Stimulated activated naive B cell treated with anti-CD40 and anti-IgM and Interleukin-4, amounts not matched to agents 10 μg/mL and 1 μg/mL and 100 μg/mL, for 72 hours (primary cell): ENCODE measurements at places on chromosomes 1 and 21.
A peak's percentile ranks its signal among the peaks of the same experiment; 100 is the strongest.

- no peak for DNase-seq
These were observed 269.2 kb upstream of the NRIP1 start for GRCh38 chr21:15333951-15334350.

- DNase-seq: no peak
These were observed 51.9 kb upstream of the GJA8 start for GRCh38 chr1:147850737-147851136.

- DNase-seq: peak; percentile 43
These were observed 546 bp downstream of the POU2F1 start for GRCh38 chr1:167221126-167221737.

DNA sequence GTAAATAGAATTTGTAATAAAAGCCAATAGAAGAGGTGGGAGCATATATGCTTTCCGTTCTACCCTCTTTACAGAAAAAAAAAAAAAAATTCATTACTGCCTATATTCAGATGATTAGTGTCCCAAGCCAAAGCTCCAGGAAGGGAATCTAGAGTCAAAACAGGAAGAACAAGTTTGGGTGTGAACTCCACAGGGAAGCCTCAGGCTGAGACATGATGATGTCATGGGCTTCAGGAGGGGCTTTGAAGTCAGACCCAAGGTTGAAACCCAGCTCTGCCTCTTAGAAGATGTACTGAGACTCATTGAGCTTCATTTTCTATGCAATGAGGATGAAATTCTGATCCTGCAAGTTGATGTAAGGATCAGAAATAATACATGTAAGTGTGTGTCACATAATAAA lies 250.0 kb upstream of the ADGRL2 start:
- no peak for DNase-seq

GRCh38 chr1:116148967-116149366 lies 37.8 kb downstream of the MAB21L3 start:
- DNase-seq: no peak

GRCh38 chr1:242836423-242836822 lies 311.9 kb upstream of the PLD5 start:
- no peak for DNase-seq

GRCh38 chr1:173191011-173191705 lies 16.0 kb downstream of the TNFSF4 start:
- DNase-seq: no peak

DNA sequence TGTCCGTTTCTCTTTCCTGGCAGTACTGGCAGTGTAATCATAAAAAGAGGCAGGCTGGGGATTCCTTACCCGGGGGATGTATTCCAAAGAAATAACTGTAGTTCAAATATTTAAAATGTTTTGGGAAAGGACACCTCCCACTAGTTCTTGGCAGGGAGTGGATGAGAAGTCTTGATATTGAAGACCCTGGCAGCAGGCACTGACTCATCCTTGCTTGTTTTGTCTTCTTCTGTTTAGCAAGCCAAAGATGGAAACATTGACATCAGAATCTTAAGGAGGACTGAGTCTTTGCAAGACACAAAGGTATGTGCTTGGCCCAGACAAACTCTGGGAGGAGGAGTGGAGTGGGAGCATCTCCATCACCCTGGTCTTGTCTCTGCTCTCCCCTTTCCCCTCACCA lies 639 bp downstream of the IL20 start:
- no peak for DNase-seq

DNA sequence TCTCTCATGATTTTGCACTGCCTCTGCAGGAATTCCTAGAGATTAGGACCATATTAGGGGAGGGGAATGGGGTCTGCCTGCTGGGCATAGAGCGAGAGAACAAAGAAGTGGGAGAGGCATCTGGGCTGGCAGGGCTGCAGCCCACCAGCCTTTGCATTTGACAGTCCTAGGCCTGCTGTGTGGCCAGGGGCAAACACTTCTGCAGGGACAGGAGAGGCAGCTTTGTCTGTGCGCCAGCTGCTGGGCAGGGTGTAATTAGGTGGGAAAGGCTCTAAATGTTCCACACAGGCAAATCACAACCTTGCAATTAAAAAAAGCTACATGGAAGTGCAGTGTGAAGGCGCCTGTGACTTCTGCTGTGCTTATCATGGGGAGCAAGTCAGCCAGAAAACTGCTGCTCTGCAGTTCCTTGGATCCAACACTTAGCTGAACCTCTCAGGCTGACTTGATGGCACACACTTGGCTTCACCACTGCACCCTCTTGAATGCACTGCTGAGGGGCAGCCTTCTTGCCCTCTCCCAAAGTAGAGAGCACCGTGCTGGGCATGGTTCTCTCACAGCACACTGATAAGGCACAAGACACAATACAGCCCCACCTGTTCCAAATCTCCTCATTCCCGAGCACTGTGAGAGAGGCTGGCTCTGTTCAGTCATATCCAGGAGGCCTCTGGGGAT lies 73.6 kb upstream of the TLR5 start:
- DNase-seq: no peak

GRCh38 chr1:36207339-36207738 lies 16.9 kb upstream of the THRAP3 start:
- DNase-seq: no peak

GRCh38 chr1:40640314-40641076 lies 25.0 kb downstream of the RIMS3 start:
- no peak for DNase-seq

GRCh38 chr1:103194060-103194459 lies 85.7 kb upstream of the COL11A1 start:
- no peak for DNase-seq
